Kidney epithelial cell (primary cell): ENCODE measurements at places on chromosomes 4 and X.

GRCh38 chr4:142065086-142065647 lies 428.8 kb downstream of the IL15 start:
- no peak for DNase-seq

DNA sequence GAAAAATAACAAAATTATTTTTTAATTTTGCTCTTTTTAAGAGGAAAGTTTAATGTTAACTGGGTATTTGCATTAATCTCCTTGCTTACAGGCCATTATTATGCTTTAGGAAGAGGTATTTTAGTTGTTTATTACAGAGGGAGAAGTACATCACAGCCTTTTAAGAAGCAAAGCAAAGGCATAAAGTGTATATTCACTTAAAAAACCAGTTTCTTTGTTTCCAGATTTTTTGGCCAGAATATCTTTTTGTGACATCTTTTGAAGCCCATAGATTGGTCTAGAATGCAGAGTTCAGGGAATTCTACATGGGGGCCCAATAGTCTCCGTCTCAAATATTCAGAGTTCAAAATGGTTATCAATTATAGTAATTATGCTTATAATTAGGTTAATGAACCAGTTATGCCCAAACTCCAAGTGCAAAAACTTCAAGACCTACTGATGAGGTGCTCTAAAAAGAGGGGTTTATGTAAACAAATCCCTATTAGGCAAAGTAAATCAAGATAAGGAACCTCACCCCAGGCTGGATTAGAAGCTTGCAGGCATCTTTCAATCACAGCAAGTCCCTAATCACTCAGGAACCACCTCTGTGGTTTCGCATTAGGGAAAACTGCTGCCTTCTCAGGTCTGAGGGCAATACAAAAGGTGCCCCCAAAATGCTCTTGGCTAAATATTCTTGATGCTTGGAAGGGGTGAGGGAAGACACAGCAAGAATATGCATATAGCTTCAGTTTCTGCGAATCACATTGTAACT lies 1.4 kb downstream of the CXXC4 start:
- DNase-seq = no peak

DNA sequence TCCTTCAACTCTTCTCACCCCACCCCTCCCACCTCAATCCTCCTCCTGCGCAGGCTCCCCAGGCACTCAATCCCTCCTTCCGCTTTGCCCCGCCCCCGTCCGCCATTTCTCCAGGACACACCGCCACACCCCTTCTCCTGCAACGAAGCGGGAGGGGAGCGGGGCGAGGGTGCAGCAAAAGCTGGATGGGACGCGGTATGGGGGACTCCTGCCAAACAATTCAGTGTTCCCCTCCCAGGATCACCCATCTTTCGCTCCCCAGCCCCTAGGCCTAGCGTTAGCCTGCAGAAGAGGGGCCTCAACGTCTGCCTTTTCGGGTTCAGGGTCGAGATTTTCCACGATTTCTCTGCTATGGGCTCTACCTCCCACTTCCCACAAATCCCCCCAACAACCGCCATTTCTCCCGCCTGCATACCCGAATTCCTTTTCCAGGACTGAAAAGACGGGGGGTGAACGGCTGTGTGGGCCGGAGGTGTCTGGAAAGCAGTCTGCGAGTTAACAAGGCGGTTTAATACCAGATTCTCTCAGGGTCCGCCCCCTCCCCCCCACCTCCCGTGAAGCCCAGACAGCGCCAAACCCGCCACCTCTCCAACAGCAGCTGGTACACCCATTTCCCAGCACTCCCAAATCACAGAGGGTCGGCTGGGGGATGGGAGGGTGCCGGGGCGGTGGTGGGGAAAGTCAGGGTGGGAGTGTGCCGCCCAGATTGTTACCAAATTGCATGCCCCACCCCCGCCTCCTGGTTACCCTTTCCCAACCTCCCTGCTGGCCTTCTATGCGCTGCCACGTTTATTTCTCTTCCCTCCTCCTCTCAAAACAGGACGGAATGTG lies 774 bp downstream of the ARMCX2 start:
- DNase-seq = no peak

GRCh38 chr4:55123791-55124190 lies 1.6 kb downstream of the KDR start:
- no peak for DNase-seq

DNA sequence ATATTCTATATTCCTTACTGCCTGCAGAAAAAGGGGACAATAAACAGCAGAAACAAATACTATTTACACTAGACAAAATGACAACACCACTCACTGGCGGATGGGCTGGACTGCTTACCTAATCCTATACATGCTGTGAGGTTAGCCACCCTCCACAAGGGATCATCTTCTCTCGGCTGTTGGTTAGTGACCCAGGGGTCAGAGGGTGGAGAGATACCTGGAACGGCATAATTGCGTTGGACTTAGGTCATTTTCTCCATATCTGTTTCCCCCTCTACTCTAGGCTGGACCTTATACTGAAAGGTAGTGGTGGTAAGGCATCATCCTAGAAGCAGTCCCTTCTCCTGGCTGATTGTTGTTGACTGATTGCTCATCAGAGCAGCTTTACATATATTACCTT lies 286.8 kb upstream of the UGT8 start:
- DNase-seq = no peak

DNA sequence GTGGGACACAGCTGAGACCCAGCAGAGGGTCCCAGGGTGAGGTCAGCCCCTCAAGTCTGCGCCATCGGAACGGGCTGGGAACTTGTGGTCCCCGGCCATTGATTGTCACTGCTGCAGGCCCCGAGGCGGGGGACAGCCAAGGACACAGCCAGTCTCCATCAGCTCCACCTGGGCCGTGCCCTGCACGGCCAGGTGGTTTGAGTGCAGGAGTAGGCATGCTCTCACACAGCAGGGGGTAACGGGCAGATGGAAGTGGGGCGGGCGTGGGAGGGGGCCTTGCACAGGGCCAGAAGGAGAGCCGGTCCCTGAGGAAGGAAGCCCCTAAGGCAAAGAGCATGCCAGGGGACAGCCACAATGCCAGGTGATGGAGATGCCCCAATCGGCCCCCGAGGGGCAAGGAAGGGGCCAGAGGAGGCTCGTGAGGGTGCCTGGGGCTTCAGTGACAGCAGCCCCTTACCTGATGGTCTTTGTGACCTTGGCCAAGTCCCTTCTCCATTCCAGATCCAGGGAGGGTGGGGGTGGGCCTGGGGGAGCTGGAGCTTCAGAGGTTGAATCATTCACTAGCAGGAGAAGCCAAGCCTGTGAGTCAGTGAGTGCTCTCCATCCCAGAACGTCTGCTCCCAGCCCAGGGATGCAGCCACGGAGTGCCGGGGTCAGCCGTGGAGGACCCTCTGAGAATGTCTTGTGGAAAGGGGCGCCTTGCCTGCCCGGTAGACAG lies 2.3 kb downstream of the ATP2B3 start:
- DNase-seq = peak; percentile 10

DNA sequence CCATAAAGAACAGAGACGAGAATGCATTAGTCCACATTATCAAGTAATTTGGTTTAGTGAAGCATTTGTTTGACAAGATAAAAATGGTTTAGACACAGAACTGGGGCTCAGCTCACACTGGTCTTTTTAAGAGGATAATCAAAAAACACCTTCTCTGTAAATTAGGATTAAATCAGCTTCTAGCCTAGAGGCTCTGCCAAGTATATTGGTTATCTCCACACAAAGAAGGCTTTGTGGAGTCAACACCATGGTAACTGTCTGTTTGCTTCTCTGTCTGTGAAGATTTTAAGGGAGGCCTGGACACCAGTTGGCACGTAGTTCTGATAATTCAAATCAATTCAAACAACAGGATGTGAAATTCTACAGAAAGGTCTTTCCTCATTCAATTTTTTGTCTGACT lies 687.0 kb downstream of the DMD start:
- DNase-seq = no peak
